H9 (cell line): ENCODE measurements at places on chromosomes 11 and 22. TPM values are rescaled to one million over a fixed set of nuclear protein-coding genes. Genes with fewer than 3 reads are reported as not detected.

GRCh38 chr11:33160136-33160535 lies 1.1 kb downstream of the CSTF3 start:
- no peaks in the 10 kb centered on the region for H3K27me3 ChIP-seq
- no peak overlapping the region for H3K27ac ChIP-seq
- H3K4me3 ChIP-seq = peak overlapping the region; percentile 99
- H3K36me3 ChIP-seq = peaks cover 34% of the 10 kb centered on the region

DNA sequence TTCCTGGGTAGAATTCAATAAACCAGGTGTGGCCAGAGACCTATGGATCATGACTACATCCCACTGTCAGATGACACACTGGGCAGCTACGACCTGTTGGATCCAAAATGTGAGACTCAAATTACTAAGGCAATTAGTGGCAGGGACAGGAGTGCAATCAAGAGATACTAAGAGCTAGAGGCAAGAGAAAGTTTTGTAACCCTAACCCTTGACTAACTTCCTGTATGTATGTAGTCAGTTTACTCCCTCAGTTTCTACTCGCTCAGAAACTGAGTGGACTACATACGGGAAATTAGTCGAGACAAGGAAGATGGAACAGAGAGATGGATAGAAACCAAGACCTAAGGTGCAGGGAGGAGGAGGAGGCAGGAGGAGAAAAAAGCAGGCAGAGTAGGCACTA lies 2.7 kb downstream of the CYB5R2 start:
- no peak overlapping the region for H3K4me3 ChIP-seq
- peaks cover 20% of the 10 kb centered on the region for H3K36me3 ChIP-seq
- no peaks in the 10 kb centered on the region for H3K27me3 ChIP-seq
- H3K4me1 ChIP-seq = peaks cover 5% of the 10 kb centered on the region; the same call in 1 of the 2 replicates
- no peak overlapping the region for H3K27ac ChIP-seq

GRCh38 chr22:28014211-28015045 lies 95.4 kb upstream of the PITPNB start:
- no peak overlapping the region for H3K4me3 ChIP-seq
- H3K4me1 ChIP-seq = no peaks in the 10 kb centered on the region
- H3K27me3 ChIP-seq = no peaks in the 10 kb centered on the region
- DNase-seq = no peak
- H3K27ac ChIP-seq = no peak overlapping the region

GRCh38 chr22:42881982-42882656 lies 25.0 kb upstream of the ARFGAP3 start:
- H3K27ac ChIP-seq = no peak overlapping the region
- no peak for DNase-seq
- H3K4me3 ChIP-seq = no peak overlapping the region

Gene CCDC116
- 0.22 and 0.63 TPM in 2 replicates for total RNA-seq
